ENCODE measurements at places on chromosomes 3 and 15.

GRCh38 chr15:78130466-78131294 is 565 bp downstream of the CIB2 start:
- DNase-seq: no peak

DNA sequence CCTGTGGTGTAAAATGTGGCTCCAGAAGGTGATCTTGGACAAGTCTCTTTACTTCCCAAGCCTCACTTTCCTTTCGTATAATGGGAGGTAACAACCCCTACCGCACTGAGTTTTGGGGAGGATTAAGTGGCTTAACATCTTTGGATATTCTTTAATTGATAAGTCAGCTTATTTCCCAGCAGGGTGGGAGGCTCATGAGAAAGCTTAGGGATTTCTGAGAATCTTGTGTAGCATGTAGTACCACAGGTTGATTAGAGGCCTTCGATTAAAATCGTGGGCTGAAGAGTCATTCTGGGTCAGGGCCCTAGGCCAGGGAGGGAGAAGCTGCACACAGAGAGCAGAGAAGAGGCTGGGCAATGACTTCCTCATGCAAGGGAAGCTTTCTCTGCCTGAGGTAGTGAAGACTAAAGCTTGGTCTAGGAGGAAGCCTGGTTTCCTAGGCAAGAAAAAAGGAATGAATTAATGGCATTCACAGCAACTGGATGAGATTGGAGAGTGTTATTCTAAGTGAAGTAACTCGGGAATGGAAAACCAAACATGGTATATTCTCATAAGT is 1.5 kb upstream of the NMNAT3 start:
- DNase-seq: no peak

DNA sequence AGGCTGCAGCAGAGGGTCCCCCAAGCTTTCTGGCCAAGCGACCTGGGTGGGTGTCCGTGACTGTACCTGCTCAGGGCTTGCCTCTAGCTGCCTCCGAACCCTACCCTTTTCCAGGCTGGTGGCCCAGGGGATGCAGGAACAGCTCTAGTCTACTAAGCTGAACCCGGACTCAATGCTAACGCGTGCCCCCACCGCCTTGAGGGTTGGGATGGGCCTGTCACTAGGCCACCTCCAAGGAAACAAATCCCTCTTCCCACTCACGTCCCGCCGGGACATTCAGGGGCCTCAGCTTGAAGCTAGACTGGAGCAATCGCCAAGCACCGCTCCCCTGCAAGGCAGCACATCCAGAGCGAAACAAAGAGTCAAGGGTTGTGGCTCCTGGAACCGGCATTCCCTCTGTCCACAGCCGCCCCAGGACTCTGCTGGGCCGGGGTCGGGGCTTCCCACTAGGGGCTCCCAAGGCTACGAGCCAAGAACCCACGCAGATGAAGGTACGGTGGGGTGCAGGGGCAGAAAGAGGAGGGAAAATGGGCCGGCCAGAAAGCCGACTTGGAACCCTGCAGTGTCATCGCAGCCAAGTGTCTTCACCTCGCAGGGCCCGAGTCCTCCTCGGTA is 2.9 kb downstream of the FBXL22 start:
- DNase-seq: no peak

DNA sequence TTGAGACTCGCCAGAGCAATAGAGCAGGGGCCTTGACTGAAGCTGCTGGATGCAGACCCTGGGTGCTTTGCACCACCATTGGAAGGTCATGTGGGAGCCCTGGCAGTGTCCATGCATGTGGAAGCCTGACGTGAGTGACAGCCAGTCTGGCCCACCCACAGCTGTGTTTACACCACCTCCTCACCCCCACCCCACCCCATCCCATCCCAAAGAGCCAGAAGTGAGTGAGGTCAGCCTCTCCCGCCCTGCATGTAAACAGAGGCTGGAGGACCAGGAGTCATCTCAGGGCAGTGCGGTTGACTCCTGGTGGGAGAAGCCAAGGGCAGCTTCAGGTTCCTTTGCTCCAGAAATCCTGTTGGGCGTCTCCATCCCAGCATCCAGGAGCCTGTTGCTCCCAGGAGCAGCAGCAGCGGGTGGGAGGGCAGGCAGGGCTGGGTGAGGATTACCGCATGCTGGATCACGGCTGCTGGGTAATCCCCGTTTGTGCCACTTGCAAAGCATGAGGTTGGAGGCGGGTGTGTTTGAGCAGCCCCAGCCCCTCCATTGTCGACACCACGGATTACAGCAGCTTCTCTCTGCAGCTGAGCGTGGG is 44.6 kb downstream of the CORO2B start:
- DNase-seq: no peak

DNA sequence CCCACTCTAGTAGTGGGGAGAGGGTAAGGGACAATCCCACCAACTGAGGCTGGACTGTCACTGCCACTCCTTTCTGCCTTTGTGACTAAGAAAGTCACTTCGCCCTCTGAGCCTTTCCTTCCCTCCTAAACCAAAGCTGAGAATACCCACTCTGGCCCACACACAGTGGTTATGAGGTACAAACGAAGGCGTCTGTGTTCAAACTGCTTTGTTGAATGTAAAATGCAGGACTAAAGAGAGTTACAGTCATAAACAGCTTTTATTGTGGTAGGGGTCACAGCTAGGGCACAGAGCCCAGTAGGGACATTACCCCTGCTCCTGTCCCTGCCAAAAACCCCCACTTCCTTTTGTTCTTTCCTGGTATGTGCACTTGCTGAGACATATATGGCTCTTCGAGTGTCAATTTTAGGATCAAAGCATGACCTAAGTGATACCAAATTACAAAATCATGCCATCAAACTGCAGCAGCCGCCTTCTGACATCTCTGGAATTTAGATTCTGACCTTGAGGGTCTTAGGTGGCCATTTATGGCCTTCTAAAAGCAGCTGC is 45.1 kb downstream of the CTDSPL start:
- DNase-seq: no peak

DNA sequence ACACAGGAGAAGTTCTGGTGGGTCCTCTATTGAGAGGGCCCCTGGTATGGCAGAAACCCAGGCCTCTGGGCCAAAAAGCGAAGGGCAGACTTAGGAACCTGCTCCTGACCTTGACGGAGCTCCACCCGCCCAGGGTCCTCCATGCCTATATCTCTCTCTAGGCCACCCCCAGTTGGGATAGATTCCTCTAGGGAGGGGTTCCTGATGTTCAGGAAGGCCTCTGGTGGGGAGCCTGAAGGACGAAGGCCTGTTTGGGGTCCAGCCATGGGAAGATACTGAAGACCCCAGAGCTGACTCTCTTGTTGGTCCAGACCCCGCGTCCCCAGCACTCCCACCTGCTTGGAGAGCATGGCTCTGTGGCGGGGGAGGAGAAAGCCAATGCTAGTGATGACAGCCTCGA is 104.2 kb downstream of the CORO2B start:
- peak; percentile 63 for DNase-seq

DNA sequence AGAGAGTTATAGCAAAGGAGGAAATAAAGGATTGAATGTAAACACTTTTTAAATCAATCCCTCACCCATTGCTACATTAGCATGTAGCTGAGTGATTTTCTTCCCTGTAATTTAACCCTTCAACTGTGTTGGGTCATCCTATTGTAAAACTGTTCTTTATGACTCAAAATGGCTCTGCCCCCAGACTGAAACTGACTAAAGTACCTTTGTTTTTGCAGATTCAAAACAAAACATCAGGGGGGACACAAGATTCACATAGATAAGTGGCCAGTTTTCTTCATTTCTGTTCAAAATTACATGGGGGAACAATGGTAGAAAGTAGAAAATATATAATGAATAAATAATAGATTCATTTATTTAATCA is 268.4 kb downstream of the IGSF11 start:
- DNase-seq: no peak

DNA sequence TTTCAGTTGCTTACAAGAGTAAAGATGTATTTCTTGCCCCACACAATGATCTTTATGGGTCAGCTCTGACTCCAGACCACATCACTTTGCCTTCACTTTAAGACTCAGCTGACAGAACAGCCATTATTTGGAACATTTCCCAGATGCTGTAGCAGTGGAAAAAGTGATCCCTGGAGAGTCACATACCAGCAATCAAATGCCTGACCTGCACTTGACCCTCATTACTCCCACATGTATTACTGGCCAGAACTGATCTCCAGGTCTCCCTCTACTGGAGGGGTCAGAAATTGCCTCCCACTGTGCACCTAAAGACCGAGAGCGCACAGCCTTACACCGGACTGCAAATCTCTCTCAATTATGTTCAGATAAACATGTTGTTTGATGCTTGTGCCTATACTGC is 88.6 kb upstream of the ZNF385D start:
- DNase-seq: no peak

DNA sequence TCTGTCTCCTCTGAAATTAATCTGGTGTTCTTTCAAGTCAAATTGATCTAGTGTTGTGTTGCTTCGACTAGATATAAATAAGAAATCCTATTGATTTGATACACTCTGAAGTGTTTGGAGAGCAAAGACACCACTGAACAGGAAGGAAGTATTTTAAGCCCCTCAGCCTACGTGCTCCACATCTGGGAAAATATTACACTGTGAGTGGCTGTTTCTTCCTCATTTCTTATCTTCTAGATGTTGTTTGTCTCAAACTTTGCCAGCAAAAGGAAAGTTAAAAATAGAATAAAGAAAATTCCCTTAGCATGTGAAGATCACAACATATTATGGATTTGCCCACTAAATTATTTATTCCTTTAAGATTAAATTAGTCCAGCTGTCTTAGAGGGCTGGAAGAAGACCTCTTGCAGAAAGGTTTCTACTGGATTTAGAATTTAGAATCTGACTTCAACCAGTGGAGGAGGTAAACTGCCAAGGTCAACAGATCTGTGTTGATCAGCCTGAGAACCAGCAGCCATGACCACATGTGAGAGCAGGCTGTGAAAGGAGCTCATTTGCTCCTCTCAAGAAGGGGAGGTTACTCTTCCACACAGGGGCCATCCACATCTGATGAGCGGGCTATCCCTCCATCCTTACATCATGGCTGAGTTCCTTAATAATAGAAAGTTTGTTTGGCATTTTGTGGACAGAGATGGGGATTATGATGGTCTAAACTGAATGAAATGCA is 46.3 kb upstream of the ACKR4 start:
- DNase-seq: no peak

- no peak for DNase-seq
These were observed 545.5 kb downstream of the ZPLD1 start for GRCh38 chr3:102980355-102980696.

GRCh38 chr15:26134152-26134551 is 271.0 kb upstream of the ATP10A start:
- DNase-seq: no peak

DNA sequence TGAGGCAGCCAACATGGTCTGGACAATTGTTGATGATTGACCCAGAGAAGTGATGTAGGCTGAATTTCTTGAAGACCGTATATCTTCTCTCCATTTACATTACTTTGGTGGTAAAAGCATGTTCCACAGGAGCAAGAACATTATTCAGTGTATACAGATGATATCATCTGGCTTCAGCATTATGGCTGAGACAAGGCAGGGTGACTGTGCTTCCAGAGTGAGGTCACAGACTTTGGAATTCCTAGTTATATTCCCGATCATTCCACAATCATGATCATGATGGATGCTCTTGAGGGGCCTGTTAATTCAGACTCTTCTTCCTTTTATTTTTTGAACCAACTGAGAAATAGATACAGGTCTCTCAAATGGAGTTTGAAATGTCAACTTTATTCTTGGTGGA is 19.0 kb downstream of the PLS1 start:
- no peak for DNase-seq

DNA sequence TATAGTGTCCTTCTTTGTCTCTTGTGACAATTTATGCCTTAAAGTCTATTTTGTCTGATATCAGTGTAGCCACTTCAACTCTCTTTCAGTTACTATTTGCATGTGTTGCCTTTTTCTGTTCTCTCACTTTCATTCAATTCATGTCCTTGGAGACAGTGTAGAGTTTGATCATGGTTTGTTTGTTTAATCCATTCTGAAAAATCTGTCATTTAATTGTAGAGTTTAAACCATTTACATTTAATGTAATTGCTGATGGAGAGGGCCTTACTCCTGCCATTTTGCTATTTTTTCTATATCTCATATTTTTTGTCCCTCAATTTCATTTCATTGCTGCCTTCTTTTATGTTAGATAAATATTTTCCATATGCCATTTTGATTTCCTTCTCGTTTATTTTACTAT is 42.3 kb downstream of the LSM3 start:
- no peak for DNase-seq

GRCh38 chr3:14461748-14462324 is 59.4 kb downstream of the SLC6A6 start:
- peak; percentile 86 for DNase-seq

DNA sequence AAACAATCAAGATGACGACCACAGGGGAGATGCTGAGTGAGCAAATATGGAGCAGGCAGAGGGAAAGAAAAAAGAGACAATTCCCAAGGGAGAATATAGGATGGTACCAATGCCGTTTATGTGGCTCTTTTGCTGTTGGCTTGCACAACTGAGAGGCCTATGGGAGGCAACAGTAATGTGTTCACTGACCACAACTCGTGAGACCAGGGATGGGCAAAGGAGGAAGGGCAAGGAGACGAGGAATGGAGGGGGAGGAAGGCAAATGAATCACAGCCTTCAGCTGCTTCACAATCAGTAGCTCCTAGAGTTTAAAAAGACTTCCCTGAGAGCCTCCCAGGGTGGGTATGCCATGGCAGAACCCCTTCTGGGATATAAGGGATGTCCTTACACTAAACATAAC is 131.5 kb downstream of the SLC9A9 start:
- DNase-seq: no peak

DNA sequence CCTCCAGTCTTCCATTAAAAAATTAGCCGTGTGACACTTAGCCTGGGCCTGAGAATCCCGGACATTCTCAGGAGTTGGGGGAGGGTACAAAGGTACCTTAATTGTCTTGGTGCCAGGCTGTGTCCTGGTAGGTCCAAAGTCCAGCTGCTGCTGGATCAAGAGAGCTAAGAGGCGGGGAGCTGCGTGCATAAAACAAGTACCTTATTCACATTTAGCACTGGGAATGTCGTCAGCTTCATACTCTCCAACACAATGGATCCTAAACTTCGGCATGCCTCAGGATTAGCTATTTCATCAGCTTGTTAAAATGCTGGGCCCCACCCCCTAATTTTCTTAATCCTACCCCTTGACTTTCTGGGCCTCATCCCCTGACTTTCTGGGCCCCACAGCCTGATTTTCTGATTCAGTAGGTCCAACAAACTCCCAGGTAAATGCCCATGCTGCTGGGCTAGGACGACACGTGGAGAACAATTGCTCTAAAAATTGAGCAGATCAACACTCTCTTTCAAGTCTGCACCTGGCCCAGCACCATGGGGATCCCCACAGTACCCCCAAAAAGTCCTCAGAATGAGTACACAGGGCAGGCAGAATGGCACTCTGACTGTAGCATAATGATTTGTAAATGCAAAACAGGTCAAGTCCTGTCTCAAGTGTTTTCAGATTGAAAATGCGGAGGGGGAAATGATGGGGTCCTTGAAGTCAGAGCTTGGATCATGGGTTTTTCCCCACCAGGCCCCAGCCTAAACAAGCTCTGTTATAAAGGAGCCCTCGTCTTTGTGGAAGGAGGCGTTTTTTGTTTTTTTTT is 5.6 kb upstream of the AEN start:
- no peak for DNase-seq

- no peak for DNase-seq
These were observed 277.4 kb downstream of the PLCL2 start for GRCh38 chr3:17162116-17162515.

- DNase-seq: no peak
These were observed 81.6 kb downstream of the AKAP13 start for GRCh38 chr15:85462029-85462428.

All from spleen (tissue), 13 donors.